ENCODE measurements at places on chromosomes 4 and X.

DNA sequence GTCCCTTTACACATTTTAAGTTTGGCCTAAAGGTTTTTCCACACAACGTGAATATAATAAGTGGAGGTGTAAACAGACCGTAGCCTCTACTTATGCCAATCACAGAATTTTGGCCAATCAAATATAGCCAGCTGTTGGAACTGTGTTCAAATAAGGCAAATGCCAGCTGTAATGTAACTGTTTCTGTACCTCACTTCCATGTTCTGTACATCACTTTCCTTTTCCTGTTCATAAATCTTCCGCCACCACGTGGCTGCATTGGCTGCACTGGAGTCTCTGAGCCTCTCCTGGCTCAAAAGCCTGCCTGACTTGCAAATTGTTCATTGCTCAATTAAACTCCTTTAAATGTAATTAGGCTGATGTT is 105.1 kb upstream of the SMIM31 start:
- DNase-seq, result no peak

DNA sequence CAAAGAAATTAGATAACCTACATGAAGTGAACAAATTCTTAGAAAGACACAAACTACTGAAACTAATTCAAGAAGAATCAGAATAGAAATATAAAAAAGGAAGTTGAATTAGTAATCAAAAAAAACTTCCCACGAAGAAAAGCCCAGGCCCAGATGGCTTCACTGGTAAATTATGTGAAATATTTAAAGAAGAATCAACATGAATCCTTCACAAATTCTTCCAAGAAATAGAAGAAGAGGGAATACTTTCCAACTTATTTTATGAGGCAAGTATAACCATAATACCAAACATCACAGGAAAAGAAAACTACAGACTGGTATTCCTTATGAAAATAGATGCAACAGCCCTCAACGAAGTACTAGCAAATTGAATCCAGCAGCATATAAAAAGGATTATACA is 30.7 kb downstream of the MOSPD2 start:
- DNase-seq, result no peak

GRCh38 chr4:1003271-1004070 is 8.0 kb upstream of the FGFRL1 start:
- DNase-seq, result no peak

- peak; percentile 51 for DNase-seq
Measured at GRCh38 chrX:22097012-22097694, 65.0 kb downstream of the PHEX start.
